ENCODE measurements at places on chromosomes 6 and 20.

GRCh38 chr6:143596866-143597265, 80.9 kb upstream of the PHACTR2 start:
- no peak for DNase-seq

GRCh38 chr6:149938571-149939355, 3.1 kb upstream of the ULBP2 start:
- peak; percentile 94 for DNase-seq

DNA sequence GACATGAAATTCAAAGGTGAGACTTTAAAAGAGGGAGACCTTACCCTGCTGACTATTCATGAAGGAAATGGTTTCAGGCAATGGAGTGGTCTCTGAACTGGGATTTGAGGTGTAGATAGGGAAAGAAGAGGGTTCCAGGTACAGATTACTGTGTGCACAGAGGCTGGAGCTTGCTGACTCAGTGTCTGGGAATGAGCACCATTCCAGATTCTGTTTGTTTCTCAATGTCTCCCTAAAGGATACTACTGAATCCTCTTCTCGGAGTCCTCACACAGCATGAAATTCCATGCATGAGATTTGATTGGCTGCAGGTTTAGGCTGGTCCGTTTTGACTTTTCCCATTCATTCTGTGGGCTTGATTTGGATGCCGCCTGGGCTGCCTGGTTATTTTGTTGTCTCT, 49.0 kb downstream of the PPP1R14C start:
- no peak for DNase-seq

DNA sequence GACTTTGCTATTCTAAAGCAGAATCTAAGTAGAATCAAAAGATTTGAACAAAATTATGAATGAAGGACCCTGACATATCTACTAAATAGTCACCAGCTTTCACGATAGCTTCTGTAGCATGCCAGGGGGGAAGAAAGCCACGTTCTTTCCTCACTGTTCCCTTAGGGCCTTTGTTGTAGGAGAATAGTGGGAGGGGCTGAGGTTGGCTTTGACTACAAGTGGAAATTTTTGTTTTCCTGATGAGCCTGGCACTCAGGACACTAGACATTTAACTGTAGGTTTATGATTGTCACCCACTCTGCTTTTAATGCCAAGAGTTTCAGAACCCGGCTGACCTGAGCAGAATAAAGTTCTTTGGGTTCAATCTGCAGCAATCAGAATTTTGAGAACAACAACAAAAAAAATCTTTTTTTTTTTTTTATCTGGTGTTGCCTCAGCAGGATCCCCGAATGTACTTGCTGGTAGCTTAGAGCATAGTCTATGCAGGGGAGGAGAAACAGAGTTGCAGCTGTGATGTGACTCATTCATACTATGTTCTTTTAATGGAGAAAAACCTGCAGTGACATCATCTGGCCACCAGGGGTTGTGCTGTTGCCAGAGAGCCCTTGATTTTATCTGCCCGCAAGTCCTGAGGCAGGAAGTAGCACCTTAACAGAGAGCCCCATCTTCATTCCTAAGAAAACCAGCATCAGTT, 38.5 kb downstream of the TPD52L1 start:
- DNase-seq: peak; percentile 39

- DNase-seq: no peak
Measured at GRCh38 chr20:4195499-4195898, 180.1 kb upstream of the RNF24 start.

DNA sequence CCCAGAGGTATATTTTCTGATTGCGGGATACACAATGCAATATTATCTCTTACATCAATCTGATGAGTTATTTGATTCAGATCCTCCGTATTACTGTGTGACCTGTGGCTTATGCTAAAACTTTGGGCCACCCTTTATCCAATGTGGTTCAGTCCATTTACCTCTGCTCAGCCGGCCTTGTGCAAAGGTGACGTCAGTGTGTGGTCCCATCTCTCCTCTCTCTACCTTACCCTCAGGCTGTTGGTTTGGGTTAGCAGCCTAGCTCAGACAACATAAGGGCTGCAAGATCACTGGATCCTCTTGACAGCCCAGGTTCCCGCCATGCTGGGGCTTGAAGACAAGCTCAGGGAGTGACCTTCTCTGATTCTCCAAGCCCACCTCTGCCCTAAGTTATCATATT, 33.0 kb downstream of the SNHG17 start:
- DNase-seq: no peak
